ENCODE measurements at places on chromosomes 16 and 17. TPM values are rescaled to one million over a fixed set of nuclear protein-coding genes. Genes with fewer than 3 reads are reported as not detected.

USH1G gene
- not detected for total RNA-seq

ITGB3 gene
- total RNA-seq: 23.9 TPM

HOXB2 gene
- total RNA-seq: 6.9 TPM

SLFN14 gene
- not detected for total RNA-seq

KRTAP9-2 gene
- not detected for total RNA-seq

Data from tibial nerve (tissue), 4 donors.